ENCODE measurements at places on chromosomes 12 and 14.

- DNase-seq, result no peak
These were observed 167.9 kb downstream of the CAND1 start for GRCh38 chr12:67437011-67437410.

- no peak for DNase-seq
These were observed 71.6 kb downstream of the ASCL4 start for GRCh38 chr12:107845980-107846659.

DNA sequence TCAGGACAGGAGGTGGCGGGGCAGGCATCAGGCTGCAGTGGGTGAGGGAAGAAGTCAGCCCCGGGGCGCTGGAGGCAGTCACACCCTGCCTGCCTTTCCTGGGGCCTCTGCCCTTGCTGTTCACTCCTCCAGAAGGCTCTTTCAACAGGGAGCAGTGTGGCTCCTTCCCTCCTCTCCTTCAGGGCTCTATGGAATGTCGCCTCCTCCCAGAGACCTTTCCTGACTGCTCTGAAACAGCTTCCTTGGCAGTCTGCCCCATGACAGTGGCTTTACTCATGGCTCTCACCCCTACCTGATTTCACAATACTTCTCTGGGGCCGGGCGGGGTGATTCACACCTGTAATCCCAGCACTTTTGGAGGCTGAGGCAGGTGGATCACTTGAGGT lies 7.1 kb downstream of the RHOF start:
- DNase-seq, result no peak

DNA sequence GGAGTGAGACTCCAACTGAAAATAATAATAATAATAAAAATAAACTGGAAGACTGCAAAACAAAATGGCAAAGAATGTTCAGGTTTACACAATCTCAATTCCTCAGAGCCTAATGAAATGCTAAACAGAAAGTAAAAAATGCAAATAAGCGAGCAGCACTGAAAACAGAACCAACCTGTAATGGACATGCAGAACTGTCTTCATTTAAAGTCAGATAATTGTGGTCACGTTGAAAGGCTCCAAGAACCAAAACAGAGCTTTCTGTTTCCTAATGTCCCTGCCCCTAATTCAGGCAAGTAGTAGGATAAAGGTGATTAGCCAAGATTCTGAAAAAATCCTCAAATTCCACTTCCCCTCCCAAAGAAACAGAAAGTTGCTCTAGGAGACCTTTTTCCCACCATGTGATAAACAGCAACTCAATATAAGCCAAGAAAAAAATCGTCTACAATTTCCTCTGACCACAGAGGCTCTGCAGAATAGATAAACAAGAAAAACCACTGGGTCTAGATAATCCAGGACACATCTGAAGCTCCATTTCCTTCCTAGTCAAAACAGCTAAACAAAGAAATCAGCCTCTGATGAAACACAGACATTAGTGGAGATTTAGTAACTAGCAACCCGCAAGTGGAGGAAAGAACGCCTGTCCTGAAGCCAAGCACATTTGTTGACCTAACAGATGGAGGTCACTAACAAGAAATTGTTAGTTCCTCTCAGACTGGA lies 3.0 kb downstream of the MIS18BP1 start:
- peak; percentile 20 for DNase-seq

- no peak for DNase-seq
These were observed 380 bp downstream of the ANKRD13A start for GRCh38 chr12:109999649-109999971.

- DNase-seq, result no peak
These were observed 70.3 kb downstream of the RIMBP2 start for GRCh38 chr12:130645751-130646150.

DNA sequence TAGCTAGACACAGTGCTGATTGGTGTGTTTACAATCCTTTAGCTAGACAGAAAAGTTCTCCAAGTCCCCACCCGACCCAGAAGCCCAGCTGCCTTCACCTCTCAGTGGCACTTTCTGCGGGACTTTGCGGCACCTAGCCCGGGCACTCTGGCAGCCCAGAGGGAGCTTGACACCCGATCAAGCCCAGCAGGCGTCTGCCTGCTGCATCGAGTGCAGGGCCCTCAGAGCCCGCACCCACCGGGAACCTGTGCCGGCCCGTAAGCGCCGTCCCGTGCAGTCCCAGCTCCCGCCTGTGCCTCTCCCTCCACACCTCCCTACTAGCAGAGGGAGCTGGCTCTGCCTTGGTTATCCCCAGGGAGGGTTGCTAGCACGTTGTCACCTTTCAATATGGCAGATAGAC lies 631.0 kb upstream of the STXBP6 start:
- DNase-seq, result no peak

DNA sequence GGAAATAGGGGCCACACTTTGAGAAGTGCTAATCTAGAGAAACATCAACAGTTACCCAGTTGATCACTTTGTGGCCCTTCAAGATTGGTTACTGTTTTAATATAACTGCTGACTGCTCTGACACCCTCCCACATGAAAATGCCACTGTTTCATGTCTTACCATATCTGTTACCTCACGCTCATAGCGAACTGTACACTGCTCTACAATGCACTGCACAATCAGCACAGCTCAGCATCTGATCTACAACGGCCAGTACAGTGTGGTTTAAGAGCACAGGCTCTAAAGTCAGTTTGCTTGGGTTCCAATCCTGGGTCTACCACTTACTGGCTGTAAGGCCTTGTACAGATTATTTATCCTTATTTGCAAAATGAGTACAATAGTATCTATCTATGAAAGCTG lies 39.1 kb downstream of the SPPL3 start:
- DNase-seq, result no peak

DNA sequence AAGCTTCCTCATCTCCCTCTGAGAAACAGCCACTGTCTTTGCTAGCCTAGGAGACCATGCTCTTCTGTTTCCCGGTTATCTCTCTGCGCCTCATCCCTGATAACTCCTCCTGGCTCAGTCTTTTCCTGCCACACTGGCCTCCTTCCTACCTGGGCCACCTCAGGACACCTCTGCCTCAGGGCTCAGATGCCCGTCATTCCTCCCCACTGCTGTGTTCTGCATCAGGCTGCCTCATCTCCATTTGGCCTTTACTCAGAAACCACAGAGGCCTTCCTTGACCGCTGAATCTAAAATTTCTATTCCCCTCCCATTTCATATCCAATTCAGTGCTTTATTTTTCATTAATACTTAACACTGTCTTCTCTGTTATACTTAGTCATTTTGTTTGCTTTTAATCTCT lies 311.0 kb upstream of the RGS6 start:
- DNase-seq, result no peak

DNA sequence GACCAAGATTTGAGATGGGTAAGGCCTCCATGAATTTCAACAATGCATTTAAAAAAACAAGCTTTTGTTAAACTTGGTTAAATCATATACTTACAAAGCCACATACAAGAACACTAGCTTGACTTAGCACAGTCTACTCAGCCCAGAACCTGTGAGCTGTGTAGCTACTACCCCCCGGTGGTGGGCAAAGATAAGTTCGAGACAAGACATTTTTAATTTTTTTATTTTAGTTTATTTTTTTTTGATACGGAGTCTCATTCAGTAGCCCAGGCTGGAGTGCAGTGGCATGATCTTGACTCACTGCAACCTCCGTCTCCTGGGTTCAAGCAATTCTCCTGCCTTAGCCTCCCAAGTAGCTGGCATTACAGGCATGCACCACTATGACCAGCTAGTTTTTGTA lies 3.7 kb upstream of the NECAP1 start:
- no peak for DNase-seq

DNA sequence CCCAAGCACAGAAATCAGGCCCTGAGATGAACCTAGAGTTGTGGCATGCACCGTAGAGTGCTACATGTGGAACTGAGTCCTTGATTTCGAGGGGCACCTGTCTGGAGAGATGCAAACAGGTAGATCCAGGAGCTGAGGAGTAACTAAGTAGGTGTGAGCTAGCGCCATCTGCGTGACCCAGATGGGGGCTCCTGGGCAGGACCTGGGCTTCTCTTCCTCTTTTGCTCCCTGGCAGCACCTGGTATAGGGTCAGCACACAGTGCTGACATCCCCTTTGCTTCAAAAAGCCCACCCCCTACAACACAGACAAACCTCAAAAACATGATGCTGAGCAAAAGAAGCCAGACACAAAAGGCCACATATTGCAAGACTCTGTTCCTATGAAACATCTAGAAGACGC lies 65.8 kb downstream of the PITPNM2 start:
- DNase-seq, result no peak

DNA sequence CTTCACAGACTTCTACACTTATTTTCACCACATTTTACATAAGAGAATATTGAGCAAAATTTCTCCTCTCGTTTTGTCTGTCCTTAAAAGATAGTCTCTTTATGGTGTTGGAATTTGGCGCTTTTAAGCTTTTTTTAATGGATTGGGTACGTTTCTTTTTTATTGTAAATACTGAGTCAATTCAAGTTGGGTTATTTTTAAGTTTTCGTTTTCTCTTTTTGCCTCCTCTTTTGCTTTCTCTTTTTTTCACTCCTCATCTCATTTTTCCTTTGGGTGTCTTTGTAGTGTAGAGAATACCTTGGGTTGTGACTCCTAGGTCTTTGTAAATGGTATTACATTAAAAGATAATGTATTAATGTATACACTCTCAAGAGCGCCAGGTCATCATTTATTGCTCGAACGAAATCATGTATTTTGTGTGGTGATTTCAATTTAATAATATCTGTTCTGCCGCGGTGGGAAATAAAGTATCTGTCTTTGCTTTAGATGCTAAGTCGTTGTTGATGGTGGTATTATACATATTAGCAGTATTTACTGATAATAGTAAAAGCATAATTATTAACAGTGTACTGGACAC lies 845 bp downstream of the TMX1 start:
- DNase-seq, result no peak

- DNase-seq, result no peak
These were observed 217.4 kb downstream of the ZFP36L1 start for GRCh38 chr14:68575426-68575825.

- DNase-seq, result no peak
These were observed at the start of gene SRRM4 for GRCh38 chr12:118981285-118982211. SRRM4 (plus strand) TSS chr12:118981541; CDS start chr12:118981883, 342 bp downstream.

All from ovary (tissue), 10 donors.